ENCODE measurements at places on chromosomes 4 and X. TPM values are rescaled to one million over a fixed set of nuclear protein-coding genes. Genes with fewer than 3 reads are reported as not detected.

MAMLD1 gene
- total RNA-seq: 15.3 TPM

ARHGAP10 gene
- 89.2 TPM for total RNA-seq

IL1RAPL1 gene
- total RNA-seq: 10.3 TPM

EREG gene
- total RNA-seq: 0.22 TPM

GPR82 gene
- 0.09 TPM for total RNA-seq

ODAPH gene
- total RNA-seq: not detected

DNA sequence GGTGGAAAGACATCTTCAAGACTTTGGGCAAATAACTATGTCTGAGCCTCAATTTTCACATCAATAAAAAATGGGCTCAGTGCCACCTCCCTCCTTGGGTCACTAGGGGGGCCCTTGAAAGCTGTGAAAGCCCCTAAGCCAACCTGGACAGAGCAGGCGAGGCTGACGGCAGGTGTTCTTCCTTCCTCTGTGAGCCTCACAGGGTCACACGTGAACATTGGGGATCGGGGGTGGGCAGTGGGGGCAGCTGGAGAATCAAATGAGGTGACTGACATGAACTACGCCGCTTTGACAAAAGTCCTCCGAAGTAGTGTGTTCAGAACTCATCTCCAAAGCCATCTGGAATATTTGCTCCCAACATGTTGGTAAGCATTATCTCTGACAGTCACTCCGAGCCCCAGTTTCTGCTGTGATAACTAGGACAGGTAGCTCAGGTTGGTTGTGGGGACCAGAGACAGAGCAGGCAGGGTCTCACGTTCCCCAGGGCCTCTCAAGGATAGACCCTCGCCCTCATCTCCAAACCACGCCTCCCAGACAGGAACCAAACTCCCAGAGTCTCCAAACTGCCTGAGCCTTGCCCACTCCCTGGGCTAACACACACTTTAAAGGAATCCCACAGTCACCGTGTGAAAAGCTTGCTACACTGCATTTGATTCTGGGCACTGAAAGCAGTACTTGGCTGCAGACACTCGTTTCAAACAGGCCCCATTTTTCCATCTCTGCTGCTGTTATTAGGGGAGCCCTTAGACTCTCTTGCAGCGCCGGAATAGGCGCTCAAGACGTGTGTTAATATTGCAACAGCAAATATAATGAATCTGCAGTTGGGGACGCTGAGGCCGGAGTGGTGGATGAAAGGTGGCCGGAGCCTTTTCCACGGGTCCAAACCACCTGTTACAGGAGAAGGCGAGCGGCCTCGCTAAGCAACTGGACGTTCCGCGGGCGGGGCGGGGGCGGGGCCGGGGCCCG is 717 bp upstream of the WFS1 start:
- no peak for DNase-seq

GPR143 gene
- total RNA-seq: not detected
